SW 1271 (cell line): ENCODE measurements at places on chromosomes 1 and 21.

GRCh38 chr1:43912607-43913006 is 21.0 kb upstream of the ARTN start:
- no peak for DNase-seq

- DNase-seq = no peak
Measured at GRCh38 chr21:34270411-34270810, 93.4 kb upstream of the KCNE2 start.

GRCh38 chr1:13732971-13733667 is 33.1 kb downstream of the PRDM2 start:
- DNase-seq = no peak

- DNase-seq = no peak
Measured at GRCh38 chr1:8408151-8408839, 90.4 kb downstream of the SLC45A1 start.

GRCh38 chr1:230636575-230637148 is 5.6 kb upstream of the COG2 start:
- no peak for DNase-seq

GRCh38 chr21:16534408-16535101 is 804.8 kb downstream of the USP25 start:
- no peak for DNase-seq

- no peak for DNase-seq
Measured at GRCh38 chr1:84899969-84900368, 7.0 kb upstream of the LPAR3 start.
